ENCODE measurements at places on chromosomes 6 and 20. TPM values are rescaled to one million over a fixed set of nuclear protein-coding genes. Genes with fewer than 3 reads are reported as not detected.

DNA sequence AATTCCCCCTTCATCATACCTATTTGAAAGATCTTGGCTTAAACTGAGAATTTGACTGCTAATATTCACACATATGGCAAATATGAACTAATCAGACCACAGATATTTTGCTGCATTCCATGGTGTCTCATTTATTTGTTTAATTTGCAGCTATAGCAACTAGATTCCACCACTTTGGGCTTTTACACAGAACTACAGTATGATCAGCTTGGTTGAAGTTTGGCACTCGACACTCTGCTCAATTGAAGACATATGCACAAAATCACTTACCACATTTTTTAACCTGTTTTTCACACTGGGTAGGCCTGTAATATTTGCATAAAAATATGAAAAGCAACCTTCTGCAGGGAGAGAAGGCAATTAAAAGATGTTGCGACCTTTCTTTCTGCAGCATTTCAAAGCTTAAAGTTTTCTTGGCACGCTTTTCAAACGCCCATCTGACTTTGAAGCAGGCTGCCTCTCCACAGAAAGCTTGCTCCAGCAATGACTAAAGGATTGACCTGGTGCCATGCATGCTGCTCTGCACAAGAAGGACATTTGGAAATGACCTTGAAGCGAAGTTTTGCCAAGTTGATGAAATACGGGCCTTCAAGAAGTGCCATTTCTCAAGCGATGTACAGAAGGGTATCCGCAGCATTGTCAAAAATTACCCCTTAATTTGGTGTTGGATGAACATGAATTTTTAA is 126.7 kb downstream of the AIG1 start:
- H3K27me3 ChIP-seq, result no peaks in the 10 kb centered on the region
- H3K4me1 ChIP-seq, result peaks cover 2% of the 10 kb centered on the region
- DNase-seq, result no peak
- no peak overlapping the region for H3K27ac ChIP-seq
- H3K4me3 ChIP-seq, result no peak overlapping the region

The STMND1 gene
- total RNA-seq, result 0.34 TPM

DNA sequence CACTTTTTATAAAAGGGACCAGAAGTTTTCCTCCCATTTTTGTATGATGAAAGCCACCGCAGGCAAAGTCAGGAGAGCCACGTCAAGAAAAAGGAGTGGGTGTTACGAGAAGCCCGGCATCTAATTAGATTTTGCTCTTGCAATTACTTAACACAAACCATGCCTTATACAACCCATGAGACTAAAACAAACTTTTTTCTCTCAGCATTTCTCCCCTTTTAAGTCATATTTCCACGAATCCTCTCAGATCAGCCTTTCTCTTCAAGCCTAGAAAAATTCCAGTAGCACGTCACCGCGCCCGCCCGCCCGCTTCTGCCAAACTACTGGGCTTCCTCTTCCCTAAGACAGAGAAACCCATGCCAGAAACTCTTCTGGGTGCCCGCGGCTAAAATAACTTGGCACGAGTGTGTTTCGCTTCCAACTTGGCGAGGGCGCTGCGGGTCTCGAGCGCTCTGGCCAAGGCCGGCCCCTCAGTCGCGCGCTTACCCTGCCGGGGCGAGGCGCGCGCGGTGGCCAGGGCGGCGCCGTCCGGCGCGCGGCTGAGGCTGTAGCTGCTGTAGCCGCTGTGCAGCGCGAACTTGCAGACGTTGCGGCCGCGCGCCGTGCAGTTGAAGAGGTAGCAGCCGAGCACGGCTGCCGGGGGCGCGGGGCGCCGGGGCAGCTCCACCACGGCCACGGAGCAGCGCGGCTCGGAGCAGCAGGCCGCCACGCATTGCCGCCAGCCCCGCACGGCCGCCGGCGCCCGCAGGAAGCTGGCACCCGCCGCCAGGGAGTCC is 1.0 kb downstream of the LRP11 start:
- H3K27me3 ChIP-seq, result peaks cover 4% of the 10 kb centered on the region
- H3K27ac ChIP-seq, result peak overlapping the region; percentile 89
- peak; percentile 37 for DNase-seq
- peak overlapping the region; percentile 76 for H3K4me3 ChIP-seq

GRCh38 chr6:96942676-96943075 is 18.1 kb downstream of the KLHL32 start:
- H3K27me3 ChIP-seq, result peaks cover 13% of the 10 kb centered on the region
- no peak overlapping the region for H3K27ac ChIP-seq
- DNase-seq, result no peak
- no peaks in the 10 kb centered on the region for H3K36me3 ChIP-seq
- no peak overlapping the region for H3K4me3 ChIP-seq

DNA sequence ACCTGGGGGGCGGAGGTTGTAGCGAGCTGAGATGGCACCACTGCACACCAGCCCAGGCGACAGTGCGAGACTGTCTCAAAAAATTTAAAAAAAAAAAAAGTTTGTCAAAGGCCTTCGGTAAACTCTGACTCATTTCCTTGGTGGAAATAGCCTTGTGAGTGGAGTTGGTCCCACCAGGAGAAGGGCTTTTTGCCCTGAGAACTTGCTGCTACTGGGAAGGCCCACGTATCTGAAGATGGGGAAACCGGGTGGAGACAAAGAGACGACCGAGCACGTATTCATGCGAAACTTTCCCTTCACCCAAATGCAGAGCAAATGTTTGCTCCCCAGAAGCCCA is 51.7 kb downstream of the SLC22A23 start:
- peaks cover 28% of the 10 kb centered on the region for H3K4me1 ChIP-seq
- DNase-seq, result no peak
- H3K4me3 ChIP-seq, result no peak overlapping the region
- no peak overlapping the region for H3K27ac ChIP-seq
- no peaks in the 10 kb centered on the region for H3K27me3 ChIP-seq
- H3K36me3 ChIP-seq, result peaks cover 2% of the 10 kb centered on the region

The WFDC12 gene
- not detected for total RNA-seq

DNA sequence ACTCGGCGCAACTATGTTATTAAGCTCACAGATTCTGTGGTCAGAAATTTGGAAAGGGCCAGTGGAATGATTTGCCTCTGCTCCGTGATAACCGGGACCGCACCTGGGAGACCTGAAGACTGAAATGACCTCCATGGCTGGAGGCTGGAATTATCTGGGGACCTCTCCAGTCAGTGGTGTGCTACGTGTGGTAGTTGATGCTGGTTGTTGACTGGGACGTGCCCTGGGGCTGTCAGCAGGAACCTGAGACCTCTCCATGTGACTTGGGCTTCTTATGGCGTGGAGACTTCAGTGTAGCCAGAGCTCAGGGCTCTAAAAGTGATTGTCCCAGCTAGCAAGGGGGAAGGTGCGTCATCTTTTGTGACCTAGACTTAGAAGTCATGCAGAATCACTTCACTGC is 50.3 kb downstream of the CHMP4B start:
- peaks cover 9% of the 10 kb centered on the region for H3K36me3 ChIP-seq
- H3K27me3 ChIP-seq, result no peaks in the 10 kb centered on the region

The RHAG gene
- total RNA-seq, result not detected

DNA sequence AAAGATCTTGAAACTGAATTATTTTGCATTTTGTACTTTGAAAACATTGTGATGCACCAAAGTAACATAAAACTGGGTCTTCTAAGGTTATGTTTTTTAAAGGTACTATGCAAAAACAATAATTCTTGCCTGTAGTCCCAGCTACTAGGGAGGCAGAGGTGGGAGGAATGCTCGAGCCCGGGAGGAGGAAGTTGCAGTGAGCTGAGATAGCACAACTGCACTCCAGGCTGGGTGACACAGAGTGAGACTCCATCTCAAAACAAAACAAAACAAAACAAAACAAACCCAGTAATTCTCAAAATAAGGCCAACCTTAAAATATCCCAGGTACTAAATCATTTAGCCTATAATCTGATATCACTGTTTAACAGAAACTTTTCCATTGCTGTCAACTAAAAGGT is 269.6 kb downstream of the KHDC1L start:
- no peaks in the 10 kb centered on the region for H3K27me3 ChIP-seq
- H3K4me1 ChIP-seq, result peaks cover 54% of the 10 kb centered on the region
- H3K36me3 ChIP-seq, result no peaks in the 10 kb centered on the region
- peak overlapping the region; percentile 61 for H3K27ac ChIP-seq
- DNase-seq, result no peak

The VSTM2L gene
- total RNA-seq, result 31.9 TPM

The ECT2L gene
- total RNA-seq, result 0.40 TPM

DNA sequence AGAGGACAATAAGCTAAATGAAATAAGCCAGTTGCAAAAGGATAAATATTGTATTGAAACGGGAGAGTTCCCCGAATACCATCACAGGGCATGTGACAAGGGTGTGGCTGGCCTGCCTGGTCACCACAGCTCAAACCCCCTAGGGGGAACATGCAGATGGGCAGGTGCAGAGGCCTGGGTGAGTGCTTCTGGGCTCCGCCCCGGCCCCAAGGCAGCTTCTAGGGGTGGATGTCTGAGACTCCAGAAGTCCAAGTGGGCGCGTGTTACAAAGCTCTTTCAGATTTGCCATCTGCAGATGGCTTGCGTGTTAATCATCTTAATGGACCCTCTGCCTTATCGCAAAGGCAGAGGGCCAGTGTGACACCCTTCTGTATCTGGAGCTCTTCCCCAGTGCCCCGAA is 559.2 kb upstream of the IMPG1 start:
- H3K4me1 ChIP-seq, result peaks cover 4% of the 10 kb centered on the region
- H3K4me3 ChIP-seq, result no peak overlapping the region
- H3K36me3 ChIP-seq, result no peaks in the 10 kb centered on the region
- DNase-seq, result no peak
- no peaks in the 10 kb centered on the region for H3K27me3 ChIP-seq

GRCh38 chr20:1803061-1803931 is 91.9 kb upstream of the SIRPA start:
- peak overlapping the region; percentile 78 for H3K4me3 ChIP-seq
- H3K27ac ChIP-seq, result no peak overlapping the region
- H3K36me3 ChIP-seq, result no peaks in the 10 kb centered on the region
- peaks cover 66% of the 10 kb centered on the region for H3K27me3 ChIP-seq
- H3K4me1 ChIP-seq, result peaks cover 9% of the 10 kb centered on the region

DNA sequence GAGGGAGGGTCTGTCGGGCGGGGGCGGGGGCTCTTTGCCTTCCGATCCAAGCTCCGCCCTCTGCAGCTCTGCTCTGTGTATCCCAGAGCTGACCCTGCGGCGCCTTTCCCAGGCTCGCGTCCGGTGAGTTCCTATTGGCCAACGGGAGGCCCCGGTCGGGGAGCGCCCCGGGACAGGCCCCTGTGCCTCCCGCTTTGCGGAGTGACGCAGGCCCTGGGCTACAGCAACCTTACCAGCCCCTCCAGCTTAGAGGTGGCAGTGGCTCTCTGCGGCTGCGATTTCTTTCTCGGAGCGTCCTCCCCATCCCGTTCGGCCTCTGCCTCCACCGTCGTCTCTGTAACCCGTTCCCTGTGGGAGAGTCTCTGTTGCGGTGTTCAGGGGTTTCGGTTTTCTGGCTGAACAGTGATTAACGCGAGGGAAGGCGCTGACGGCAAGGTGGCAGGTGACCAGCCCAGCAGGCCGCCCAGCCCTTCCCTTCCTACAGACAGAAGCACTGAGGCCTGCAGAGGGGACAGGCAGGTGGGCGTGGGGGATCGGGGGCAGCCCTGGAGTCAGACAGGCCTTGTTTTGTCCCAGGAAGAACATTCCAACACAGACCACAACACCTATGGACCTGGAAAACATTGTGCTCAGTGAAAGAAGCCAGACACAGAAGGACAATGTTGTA is 18.1 kb upstream of the CEBPB start:
- H3K27me3 ChIP-seq, result no peaks in the 10 kb centered on the region
- H3K4me1 ChIP-seq, result peaks cover 13% of the 10 kb centered on the region
- H3K4me3 ChIP-seq, result peak overlapping the region; percentile 72
- peaks cover 1% of the 10 kb centered on the region for H3K36me3 ChIP-seq
- peak overlapping the region; percentile 39 for H3K27ac ChIP-seq

The PDRG1 gene
- 17.9 TPM for total RNA-seq

The TMEM217 gene
- total RNA-seq, result 2.0 TPM

DNA sequence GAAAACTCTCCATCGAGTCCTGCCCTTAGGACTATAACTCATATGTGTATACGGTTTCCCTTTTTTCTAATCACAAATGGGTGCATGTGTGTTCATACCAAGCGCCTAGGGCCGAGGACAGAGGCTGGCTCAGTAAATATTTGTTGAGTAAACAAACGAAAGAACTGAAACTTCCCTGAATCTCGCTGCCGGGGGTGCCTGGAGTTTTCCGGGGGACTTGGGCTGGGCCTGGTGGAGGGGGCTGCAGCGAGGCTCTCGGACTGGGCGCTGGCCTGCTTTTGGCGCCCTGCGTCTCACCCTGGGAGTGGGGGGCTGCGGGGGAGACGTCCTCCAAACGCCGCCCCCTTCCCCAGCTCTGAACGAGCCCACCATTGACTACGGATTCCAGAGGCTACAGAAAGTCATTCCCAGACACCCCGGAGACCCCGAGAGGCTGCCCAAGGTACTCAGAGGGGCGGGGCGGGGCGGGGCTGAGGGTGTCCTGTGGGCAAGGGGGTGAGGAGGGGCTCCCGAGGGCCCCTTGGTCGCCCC is 49.0 kb downstream of the CPXM1 start:
- no peak for DNase-seq
- H3K36me3 ChIP-seq, result peaks cover 3% of the 10 kb centered on the region
- H3K27me3 ChIP-seq, result peaks cover 90% of the 10 kb centered on the region
- H3K4me1 ChIP-seq, result peaks cover 22% of the 10 kb centered on the region
- peak overlapping the region; percentile 43 for H3K4me3 ChIP-seq

DNA sequence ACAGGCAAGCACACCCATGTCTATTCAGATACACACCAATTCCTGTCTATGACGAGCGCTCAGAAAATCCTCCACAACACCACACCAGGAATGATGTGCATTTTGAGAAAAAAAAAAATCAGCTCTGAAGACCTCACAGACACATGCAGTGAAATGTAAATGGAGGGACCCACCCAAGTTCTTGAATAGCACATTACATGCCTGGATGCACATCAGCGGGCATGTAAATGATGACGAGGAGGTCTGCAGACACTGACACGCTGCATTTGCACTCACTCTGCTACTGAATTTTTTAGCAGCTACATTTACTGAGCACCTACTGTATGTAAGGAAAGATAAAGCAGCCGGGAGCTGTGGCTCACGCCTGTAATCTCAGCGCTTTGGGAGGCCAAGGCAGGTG is 14.7 kb downstream of the NRSN2 start:
- peaks cover 53% of the 10 kb centered on the region for H3K4me1 ChIP-seq
- no peaks in the 10 kb centered on the region for H3K36me3 ChIP-seq
- no peaks in the 10 kb centered on the region for H3K27me3 ChIP-seq
- peak overlapping the region; percentile 78 for H3K27ac ChIP-seq

The VGLL2 gene
- total RNA-seq, result not detected

The RSPH3 gene
- 9.1 TPM for total RNA-seq

DNA sequence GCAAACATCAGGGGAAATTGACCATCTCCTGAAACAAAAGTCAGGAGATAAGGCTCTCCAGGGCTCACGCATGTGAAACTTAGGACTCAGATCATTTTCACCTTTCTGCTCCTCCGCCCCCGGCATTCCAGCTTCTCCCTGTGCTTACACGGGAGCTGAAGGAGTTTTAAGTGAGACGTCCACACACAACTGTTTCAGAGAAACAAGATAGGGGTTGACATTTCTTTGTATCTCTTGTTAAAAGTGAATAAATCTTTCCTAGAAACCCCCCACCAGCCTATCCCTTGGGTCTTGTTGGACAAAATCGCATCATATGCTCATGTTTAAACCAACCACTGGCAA is 46.1 kb downstream of the FAM50B start:
- no peak for DNase-seq
- H3K4me3 ChIP-seq, result no peak overlapping the region
- H3K36me3 ChIP-seq, result no peaks in the 10 kb centered on the region
- H3K27me3 ChIP-seq, result no peaks in the 10 kb centered on the region
- peaks cover 29% of the 10 kb centered on the region for H3K4me1 ChIP-seq

The TSBP1 gene
- not detected for total RNA-seq

GRCh38 chr6:80403365-80403764 is 296.9 kb downstream of the BCKDHB start:
- H3K4me1 ChIP-seq, result no peaks in the 10 kb centered on the region
- no peak overlapping the region for H3K4me3 ChIP-seq
- no peaks in the 10 kb centered on the region for H3K27me3 ChIP-seq
- no peak for DNase-seq
- H3K36me3 ChIP-seq, result peaks cover 6% of the 10 kb centered on the region
- H3K27ac ChIP-seq, result no peak overlapping the region

Measured in mesothelial cell of epicardium (in vitro differentiated cells).